ENCODE measurements at places on chromosomes 7 and 10.

DNA sequence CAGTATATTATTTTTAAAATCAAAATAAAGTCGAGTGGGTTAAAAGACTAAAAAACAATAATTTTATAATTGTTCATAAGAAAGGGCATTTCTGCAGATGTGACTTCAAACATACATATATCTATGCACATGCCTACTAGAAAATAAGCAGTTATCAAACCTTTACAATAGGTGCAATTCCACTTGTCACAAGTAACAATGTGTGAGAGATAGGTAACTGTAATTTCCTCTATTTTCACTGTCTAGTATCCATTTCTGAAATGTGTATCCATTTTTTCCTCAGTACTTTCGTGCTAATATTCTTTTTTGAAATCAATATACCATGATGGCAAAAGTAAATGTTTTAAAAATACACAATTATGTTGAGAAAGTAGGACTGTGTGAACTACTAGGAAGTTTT, 96.9 kb upstream of the GNAI1 start:
- no peak for DNase-seq

GRCh38 chr7:129149511-129149910, 5.0 kb downstream of the TSPAN33 start:
- DNase-seq, result no peak

DNA sequence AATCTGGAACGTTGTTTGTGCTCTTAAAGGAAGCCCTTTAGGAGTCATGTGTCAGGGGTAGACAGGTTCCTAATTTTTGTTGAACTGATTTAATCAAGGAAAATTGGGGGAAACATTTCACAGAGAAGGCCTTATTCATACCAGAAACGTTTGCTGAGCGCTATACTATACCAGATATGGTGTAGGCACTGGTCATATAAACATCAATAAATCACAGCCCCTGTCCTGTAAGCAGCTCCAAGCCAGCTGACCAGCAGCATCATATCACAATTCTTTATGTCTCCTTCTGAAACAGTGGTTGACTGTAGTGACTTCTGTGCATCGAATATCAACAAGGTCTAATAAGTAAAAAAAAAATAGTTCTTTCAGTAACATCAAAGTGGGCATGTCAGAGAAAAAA, 1.1 kb downstream of the TMEM178B start:
- no peak for DNase-seq

GRCh38 chr7:47181746-47182361, 400.1 kb downstream of the TNS3 start:
- no peak for DNase-seq

DNA sequence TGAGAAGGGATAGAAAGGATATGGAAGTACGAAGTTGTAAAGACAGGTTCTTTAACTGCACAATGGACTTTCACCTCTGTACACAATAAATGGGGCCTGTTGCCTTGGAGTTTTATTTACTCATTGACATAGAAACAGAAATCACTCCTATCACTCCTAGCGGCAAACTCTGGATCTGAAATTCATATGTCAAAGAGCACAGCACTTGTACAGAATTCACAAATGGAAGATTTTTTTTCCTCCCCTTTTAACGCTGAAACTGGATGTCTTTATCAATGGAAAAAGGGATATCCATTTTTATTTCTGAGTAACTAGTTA, 18.2 kb downstream of the NT5C3A start:
- no peak for DNase-seq

DNA sequence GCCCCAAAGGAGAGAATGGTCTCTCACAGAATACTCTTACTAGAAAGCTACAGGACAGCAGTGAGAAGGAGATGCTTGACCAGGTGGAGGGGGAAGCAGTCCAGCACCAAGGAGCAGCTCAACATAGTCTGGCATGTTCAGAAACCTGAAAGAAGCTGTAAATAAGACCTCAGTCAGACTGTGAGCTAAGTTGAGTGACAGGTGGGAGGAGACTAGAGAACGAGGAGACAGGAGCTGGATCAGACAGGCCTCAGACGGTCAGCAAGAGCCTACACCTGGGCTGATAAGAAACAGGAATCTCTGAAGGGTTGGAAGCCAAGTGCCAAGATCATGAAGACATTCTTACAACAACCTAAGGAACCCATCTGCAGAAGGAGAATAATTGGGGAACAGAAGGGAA, 54.5 kb downstream of the ELMO1 start:
- DNase-seq, result no peak

- DNase-seq, result no peak
Measured at GRCh38 chr7:40105879-40106473, 28.4 kb downstream of the MPLKIP start.

GRCh38 chr7:116399819-116400218, 99.7 kb upstream of the CAV2 start:
- DNase-seq, result no peak

DNA sequence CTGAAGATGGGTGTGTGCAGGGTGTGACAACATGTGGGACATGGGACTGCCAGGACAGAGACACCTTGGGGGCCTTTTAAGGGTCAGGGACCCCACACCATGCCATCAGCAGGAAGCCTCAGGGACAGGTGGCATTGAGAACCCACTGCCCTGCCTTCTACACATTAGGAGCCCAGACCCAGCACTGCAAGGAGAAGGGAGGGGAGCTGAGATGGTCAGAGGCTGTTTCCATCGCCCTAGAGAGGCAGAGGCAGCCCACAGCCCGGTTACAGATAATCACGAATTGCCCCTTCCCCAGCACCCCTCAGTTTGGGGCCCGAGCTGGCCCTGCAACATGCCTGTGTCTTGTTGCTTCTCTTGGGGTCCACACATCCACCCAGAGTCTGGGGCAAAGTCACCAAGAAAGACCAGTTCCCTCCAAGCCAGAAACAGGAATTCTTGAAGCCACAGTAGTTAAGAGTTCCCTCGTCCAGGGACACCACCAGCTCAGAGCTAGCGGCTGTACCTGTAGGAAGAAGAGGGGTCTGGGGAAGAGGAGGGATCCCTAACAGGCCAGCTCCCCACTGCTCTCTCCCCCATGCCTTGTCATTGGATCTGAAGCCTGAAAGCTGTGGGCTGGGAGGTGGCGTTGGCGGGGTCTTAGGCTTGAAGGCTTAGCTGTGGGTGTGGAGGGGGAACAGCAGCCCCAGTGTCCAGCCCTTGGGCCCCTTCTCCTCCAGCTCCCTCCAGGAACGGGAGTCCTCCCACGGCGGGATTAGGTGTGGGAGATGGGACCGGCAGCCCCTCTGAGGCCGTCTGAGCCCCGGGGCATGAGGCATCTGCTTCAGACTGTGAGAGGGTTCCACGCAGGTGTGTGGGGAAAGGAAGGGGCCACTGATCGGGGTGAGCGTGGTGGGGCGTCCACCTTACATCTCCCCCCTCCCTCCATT, 44.8 kb upstream of the ELFN1 start:
- DNase-seq, result no peak

DNA sequence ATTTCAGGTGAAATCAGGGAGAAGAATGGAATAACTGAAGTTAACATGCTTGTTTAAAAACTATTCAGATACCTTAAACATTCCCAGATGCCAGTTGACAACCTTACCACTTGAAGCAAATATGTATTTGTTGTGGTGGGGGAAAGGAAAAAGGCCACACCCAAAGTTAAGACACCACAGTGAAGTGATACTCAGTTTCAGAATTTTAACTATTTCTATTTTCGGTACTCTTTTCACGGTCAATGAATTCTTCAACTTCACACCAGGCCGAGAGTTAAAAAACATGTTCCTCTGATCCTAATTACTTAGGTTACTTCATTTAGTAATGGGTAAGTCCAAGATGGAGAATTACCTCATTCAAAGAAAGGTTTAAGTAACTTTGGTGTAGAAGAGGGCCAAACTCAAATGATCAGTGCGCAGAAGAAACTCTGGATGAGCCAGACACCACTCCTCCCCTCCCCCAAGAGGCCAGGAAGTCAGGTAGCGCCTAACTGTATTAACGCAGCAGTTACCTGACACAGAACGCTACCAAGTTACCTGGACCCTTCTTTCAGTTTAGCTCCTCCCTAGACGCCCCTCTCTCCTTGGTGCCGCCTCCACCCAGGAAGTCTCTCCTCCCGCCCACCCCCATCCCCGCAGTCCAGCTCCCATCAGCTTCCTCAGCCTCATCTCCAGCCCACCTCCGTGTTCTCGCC, 700 bp downstream of the MTPN start:
- DNase-seq, result no peak

- no peak for DNase-seq
Measured at GRCh38 chr10:131155876-131156230, 155.7 kb downstream of the TCERG1L start.

DNA sequence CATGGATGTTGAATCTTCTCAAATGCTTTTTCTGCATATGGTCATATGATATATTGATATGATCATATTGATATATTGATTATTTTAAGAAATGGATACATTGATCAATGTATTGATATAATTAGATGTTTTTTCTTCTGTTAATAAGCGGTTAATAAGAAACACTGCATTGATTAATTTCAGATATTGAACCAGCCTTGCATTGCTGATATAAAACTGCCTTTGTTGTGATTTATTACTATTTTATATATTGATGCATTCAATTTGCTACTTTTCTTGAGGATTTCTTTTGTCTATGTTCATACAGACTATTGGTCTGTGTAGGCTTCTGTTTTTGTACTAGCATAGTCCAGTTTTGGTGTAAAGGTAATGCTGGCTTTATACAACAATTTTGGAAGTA, 79.7 kb upstream of the ELN start:
- DNase-seq, result no peak

- no peak for DNase-seq
Measured at GRCh38 chr7:63031838-63032436, 966.7 kb upstream of the ZNF722 start.

Measured in foreskin melanocyte (primary cell).